ENCODE measurements at places on chromosomes 1 and 21.

- no peaks in the 10 kb centered on the region for H3K27me3 ChIP-seq
- peaks cover 3% of the 10 kb centered on the region for H3K36me3 ChIP-seq
- H3K4me3 ChIP-seq = no peak overlapping the region
- no peak for DNase-seq
These were observed 61.5 kb downstream of the PSMG1 start for GRCh38 chr21:39121600-39122355.

DNA sequence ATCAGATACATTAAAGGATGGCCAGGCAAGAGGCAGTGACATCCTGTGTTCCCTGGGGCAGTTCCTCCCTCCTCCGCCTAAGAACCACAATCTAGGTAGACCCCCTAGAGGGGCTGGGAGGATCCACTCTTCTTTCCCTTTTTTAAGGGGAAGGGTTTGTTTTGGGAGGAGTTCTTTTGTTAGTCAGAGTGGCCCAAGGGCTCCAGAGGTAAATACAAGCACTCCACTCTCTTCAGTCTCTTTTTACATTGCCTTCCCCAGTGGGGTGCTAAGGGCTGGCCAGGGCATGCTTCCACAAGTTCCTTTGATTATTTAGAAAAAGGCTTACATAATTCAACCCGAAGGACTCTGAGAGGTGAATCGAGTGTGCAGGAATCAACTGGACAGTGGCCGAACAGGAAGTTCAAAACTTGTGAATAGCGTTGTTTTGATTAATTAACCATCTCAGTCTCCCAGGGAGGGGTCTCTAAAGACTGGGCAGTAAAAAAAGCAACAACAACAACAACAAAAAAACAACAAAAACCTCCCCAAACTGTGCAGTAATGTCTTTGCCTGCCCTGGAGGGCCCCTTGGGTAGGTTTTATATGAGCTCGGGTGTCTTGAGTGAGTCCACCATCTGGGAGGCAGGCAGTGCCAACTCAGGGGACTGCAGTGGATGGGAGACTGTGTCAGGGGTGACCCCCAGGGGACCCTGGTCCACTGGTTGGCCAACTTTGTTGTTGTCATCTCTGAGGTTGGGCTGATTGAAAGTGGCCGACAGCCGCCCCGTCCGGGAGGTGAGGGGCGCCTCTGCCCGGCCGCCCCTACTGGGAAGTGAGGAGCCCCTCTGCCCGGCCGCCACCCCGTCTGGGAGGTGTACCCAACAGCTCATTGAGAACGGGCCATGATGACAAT is 33.2 kb upstream of the ENO1 start:
- no peak overlapping the region for H3K4me3 ChIP-seq
- peaks cover 27% of the 10 kb centered on the region for H3K36me3 ChIP-seq
- H3K27me3 ChIP-seq = no peaks in the 10 kb centered on the region
- H3K27ac ChIP-seq = peak overlapping the region; percentile 68

DNA sequence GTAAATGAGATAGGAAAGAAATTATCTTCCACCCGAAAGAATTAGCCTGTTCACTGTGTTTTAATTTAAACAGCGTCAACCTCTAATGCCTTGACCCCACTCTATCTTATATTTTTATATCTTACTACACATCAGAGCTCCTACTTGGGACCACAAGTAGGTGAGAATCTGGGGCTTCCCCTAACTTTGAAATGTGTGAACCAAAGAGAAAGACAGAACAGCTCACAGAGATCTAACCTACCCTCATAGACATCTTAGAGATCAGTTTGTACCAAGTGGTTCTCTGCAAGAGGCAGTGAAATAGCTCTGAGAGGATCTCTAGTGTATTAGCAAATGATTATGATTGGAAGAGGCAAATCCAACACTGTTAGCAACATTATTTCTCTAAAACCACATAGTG is 31.0 kb upstream of the IFI16 start:
- peaks cover 2% of the 10 kb centered on the region for H3K27me3 ChIP-seq
- no peak overlapping the region for H3K4me3 ChIP-seq
- H3K4me1 ChIP-seq = peaks cover 16% of the 10 kb centered on the region
- no peak overlapping the region for H3K27ac ChIP-seq
- DNase-seq = no peak

- no peaks in the 10 kb centered on the region for H3K36me3 ChIP-seq
- no peak overlapping the region for H3K4me3 ChIP-seq
- H3K4me1 ChIP-seq = no peaks in the 10 kb centered on the region
- H3K27me3 ChIP-seq = no peaks in the 10 kb centered on the region
- DNase-seq = no peak
These were observed 424.1 kb downstream of the TTLL7 start for GRCh38 chr1:83574791-83575190.

- no peak overlapping the region for H3K4me3 ChIP-seq
- peaks cover 2% of the 10 kb centered on the region for H3K4me1 ChIP-seq
- peaks cover 20% of the 10 kb centered on the region for H3K27me3 ChIP-seq
- H3K27ac ChIP-seq = no peak overlapping the region
- no peaks in the 10 kb centered on the region for H3K36me3 ChIP-seq
These were observed 11.6 kb downstream of the TINAGL1 start for GRCh38 chr1:31587720-31588423.

DNA sequence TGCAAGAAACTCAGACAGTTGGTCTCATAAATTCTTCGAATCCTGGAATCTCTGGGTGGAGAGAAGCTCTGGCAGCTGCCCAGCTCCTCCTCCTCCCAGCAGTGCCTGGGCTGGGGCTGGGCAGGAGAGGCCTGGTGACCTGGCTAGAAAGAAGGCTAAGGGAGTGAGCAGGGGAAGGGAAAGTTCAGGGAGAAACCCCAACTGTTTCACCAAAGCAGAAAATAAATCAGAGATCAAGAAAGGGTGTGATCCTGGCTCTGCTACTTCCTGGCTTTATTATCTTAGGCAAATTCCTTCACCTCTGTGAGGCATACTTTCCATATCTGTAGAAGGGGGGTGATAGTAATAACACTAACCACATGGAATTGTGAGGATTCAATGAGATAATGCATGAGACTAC is 8.8 kb upstream of the COL16A1 start:
- H3K27ac ChIP-seq = no peak overlapping the region
- peaks cover 54% of the 10 kb centered on the region for H3K27me3 ChIP-seq
- H3K36me3 ChIP-seq = no peaks in the 10 kb centered on the region
- H3K4me1 ChIP-seq = peaks cover 23% of the 10 kb centered on the region

DNA sequence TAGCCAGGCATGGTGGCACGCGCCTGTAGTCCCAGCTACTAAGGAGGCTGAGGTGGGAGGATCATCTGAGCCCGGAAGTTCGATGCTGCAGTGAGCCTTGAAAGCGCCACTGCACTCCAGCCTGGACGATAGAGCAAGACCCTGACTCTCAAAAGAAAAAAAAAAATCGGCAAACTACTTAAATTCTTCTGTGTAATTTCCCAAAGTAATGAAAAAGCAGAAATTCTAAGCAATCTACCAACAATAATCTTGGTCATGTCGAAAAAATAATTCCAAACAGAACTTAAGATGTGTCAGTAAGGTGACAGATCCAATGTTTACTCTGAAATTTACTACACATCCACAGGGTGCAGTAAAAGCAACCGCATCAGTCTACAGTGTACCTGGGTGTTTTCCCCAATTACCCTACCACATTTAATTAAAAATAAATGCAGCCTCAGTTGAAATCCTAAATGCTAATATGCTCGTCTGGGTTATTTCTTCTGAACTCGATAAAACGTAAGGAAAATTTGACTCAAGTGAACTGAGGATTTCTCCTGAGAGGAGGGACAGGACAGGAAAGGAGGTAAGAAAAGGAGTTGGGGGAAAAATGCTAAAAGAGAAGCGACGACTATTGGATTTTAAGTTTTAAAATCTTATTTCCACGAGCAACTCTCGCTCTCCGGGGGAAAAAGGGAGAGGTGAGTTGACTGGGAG is 801 bp downstream of the EPRS1 start:
- peaks cover 51% of the 10 kb centered on the region for H3K4me1 ChIP-seq
- peak overlapping the region; percentile 96 for H3K4me3 ChIP-seq
- H3K27ac ChIP-seq = peak overlapping the region; percentile 97
- peaks cover 2% of the 10 kb centered on the region for H3K27me3 ChIP-seq
- no peak for DNase-seq
- H3K36me3 ChIP-seq = peaks cover 27% of the 10 kb centered on the region

GRCh38 chr1:66396212-66396890 is 137.6 kb upstream of the SGIP1 start:
- H3K27me3 ChIP-seq = peaks cover 1% of the 10 kb centered on the region
- peaks cover 1% of the 10 kb centered on the region for H3K36me3 ChIP-seq

DNA sequence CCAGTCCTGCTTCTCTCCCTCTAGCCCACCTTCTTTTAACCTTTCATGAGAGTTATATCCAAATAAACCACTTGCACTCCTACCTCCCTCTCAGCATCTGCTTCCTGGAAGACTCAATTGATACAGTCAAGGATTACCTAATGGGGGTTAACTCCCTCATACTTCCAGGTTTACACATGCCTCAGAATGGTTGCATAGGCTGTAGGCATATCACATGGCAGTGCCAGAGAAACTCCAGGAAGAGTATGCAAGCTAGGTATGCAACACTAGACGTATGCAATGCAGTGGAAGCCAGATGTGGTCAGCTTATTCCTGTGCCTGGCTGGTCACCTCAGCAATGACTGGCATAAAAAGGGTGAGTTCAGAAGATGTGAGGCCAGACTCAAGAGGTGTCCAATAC is 32.7 kb upstream of the VANGL1 start:
- H3K36me3 ChIP-seq = no peaks in the 10 kb centered on the region

- DNase-seq = no peak
- no peak overlapping the region for H3K27ac ChIP-seq
- H3K4me1 ChIP-seq = peaks cover 27% of the 10 kb centered on the region
- H3K27me3 ChIP-seq = peaks cover 29% of the 10 kb centered on the region
These were observed 40.1 kb downstream of the PTAFR start for GRCh38 chr1:28136169-28136921.

DNA sequence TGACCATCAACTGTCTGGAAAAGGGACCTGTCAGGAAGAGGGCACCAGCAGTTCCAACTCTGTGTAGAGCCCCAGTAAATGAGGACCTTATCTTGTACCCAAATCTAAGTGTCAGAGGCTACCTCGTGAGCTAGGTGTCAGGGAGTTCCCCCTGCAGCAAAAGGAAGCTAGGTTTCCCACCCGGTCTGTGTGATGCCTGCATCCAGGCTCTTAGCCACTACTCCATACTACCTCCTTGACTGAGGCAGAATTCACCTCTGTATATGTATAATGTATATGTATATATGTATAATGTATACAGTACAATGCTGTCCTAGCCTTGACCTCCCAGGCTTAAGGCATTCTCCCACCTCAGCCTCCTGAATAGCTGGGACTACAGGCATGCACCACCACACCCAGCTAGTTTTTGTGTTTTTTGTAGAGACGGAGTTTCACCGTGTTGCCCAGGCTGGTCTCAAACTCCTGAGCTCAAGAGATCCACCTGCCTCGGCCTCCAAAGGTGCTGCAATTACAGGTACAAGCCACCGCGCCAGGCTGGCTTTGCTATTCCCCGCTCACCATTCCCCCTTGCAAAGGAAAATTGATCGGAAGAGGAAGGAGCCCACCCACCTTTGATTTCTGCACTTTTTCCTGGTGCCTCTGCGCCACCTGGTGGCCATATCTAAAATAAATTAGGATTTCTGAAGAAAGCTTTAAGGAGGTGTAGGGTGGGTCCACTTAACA is 15.7 kb upstream of the LUZP1 start:
- peak; percentile 35 for DNase-seq
- H3K4me3 ChIP-seq = peak overlapping the region; percentile 43
- H3K27ac ChIP-seq = no peak overlapping the region
- H3K27me3 ChIP-seq = peaks cover 9% of the 10 kb centered on the region
- peaks cover 3% of the 10 kb centered on the region for H3K4me1 ChIP-seq

GRCh38 chr1:62589321-62589720 is 8.0 kb upstream of the ANGPTL3 start:
- no peaks in the 10 kb centered on the region for H3K4me1 ChIP-seq
- H3K27me3 ChIP-seq = no peaks in the 10 kb centered on the region
- H3K4me3 ChIP-seq = no peak overlapping the region
- no peak overlapping the region for H3K27ac ChIP-seq
- DNase-seq = no peak

DNA sequence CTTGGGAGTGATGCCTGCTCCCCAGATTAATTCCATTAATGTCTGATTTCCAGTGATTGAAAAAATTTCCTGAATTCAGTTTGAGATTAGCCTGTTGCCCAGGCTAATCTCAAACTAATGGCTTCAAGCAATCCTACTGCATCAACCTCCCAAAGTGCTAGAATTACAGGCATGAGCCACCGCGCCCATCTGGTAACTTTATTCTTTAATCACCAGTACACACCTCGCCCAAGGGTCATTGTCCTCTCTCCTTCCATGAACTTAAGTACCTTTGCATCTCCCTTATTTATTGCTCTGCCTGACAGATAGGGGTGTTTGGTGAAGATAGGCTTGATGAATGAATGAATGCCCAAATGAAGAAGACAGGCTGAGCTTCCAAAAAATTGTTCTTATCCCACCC is 366.5 kb downstream of the SIPA1L2 start:
- no peaks in the 10 kb centered on the region for H3K36me3 ChIP-seq
- no peak for DNase-seq
- no peaks in the 10 kb centered on the region for H3K4me1 ChIP-seq
- H3K27me3 ChIP-seq = peaks cover 30% of the 10 kb centered on the region
- no peak overlapping the region for H3K27ac ChIP-seq

- DNase-seq = no peak
- H3K4me3 ChIP-seq = no peak overlapping the region
- no peaks in the 10 kb centered on the region for H3K36me3 ChIP-seq
- no peak overlapping the region for H3K27ac ChIP-seq
These were observed 12.6 kb downstream of the DAB1 start for GRCh38 chr1:57411262-57411661.

- H3K27ac ChIP-seq = no peak overlapping the region
- peaks cover 1% of the 10 kb centered on the region for H3K27me3 ChIP-seq
- no peak for DNase-seq
- H3K4me3 ChIP-seq = no peak overlapping the region
- no peaks in the 10 kb centered on the region for H3K4me1 ChIP-seq
These were observed 14.7 kb downstream of the PROX1 start for GRCh38 chr1:214002472-214002871.

Measured in activated naive CD8-positive, alpha-beta T cell treated with anti-CD3 and anti-CD28 coated beads, Interleukin-2, amount 50 U/mL, for 24 hours (primary cell).